Aorta (tissue), 5 donors: ENCODE measurements at places on chromosomes 11 and 22. TPM values are rescaled to one million over a fixed set of nuclear protein-coding genes. Genes with fewer than 3 reads are reported as not detected.

TESMIN gene
- not detected for polyA plus RNA-seq

DNA sequence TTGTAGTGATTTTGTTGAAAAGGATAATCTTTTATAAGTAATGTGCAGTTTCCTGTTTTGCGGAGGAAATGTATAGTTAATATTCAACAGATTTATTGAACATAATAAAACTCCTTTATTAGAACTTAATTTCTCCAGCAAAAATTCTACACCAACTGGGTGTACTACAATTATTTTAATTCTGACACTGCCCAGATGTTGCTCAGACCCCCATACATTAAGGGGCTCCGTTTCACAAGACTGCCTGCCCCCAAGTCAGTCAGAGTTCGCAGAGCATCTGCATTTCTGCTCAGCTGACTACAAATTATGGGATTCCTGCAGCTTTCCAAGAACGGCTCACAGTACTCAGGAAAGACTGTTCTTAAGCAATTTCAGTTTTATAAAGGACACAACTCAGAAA, 6.2 kb downstream of the CEP57 start:
- no peak for DNase-seq

DNA sequence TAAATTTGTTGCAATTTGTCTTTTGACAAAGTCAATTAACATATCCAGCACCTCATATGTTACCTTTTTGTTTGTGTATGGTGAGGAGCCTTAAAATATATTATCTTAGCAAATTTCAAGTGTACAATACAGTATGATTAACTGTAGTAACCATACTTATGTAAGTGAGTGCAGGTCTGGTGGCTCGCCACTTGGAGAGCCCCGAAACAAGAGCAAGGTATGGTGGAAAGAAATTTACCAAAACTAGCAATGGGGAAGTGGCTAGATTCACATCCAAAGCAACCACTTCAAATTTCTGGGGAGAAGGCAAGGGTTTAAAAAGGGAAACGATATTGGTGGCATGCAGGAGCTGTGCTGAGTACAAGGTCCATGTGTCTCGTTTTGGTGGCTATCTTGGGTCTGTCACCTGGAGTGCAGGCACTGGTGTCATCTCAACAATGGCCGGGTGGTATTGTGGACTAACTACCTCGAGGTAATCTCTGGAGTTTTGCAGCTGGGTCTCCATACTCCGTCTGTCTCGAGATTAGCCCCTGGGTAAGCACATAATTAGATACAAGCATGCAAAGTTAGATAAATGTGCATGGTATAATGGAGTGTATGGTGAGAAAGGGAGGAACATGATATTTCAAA, 8.2 kb upstream of the FNBP4 start:
- no peak for DNase-seq

- DNase-seq, result no peak
These were observed 316.7 kb downstream of the DLG2 start for GRCh38 chr11:85310479-85310878.

- no peak for DNase-seq
These were observed 15.0 kb upstream of the CYB5R2 start for GRCh38 chr11:7688238-7688826.

DNA sequence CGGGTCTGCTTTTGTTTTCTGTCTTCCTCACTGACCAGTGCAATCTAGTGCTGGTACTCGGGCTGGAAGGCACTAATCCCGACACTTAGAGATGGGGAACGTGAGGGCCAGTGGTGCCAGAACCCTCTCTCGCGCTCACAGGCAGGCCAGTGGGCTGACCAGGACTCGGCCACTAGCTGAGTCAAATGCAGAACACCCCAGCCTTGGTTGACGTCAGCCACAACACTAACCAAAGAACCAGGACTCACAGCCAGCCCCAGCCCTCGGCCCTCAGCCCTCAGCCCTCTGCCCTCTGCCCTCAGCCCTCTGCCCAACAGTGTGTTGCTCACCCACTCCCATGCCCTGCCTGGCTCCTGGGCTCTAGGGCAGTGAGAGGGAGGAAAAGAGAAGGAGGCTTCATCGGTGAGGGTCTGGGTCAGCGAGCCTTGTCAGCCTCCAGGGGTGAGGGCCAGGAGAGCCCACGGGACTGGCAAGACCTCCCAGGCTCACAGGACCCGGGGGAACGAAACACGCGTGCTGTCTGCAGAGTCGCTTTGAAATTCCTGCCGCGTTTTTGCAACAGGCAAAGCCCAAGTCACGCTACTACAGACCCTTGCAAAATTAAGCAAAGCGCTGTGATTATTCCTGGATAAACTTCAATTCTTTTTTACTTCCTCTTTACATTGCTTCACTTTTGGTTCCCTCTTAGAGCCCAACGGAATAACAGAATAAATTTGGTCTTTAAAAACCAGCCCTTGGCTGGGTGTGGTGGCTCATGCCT, 27.5 kb downstream of the KIAA0930 start:
- peak; percentile 87 for DNase-seq

DNA sequence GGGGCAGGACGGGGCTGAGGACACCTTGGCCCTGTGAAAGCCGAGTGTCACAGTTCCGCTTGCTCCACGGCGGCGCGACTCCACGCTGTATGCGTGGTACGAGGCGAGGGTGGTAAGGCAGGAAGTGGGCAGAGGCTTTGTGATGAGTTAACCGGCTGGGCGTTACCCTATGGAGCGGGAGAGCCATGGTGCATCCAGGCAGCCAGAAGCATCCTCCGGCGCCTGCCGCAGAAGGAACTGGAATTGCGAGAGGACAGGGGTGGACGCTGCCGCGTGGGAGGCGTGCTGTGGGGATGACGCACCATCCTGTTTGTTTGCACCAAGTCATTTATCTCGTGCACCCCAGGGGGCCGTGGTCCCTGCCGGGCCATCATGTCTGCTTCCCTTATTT, 643.9 kb downstream of the BRD1 start:
- DNase-seq, result no peak

MAPK8IP1 gene
- polyA plus RNA-seq, result 1.6 TPM

GRCh38 chr11:45379162-45379863, 93.2 kb upstream of the SYT13 start:
- no peak for DNase-seq

DNA sequence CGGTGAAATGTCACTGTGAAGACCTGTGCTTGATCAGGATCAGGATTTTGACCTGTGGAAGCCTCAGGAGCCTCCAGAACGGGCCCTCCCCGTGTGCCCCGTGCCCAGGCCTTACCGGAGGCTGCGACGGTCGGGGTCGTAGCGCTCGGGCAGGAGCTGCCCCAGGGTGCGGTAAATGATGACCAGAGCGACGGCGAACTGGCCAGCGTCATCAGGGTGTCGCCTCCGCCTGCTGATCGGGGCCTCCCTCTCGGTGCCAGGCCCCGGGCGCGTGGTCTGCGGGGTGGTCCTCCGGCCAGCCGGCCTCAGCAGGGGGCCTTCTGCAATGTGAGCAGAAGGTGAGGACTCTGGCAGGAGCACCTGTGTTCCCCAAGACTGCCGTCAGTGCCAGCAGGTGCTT, 46.2 kb downstream of the TRMU start:
- DNase-seq, result no peak

DNA sequence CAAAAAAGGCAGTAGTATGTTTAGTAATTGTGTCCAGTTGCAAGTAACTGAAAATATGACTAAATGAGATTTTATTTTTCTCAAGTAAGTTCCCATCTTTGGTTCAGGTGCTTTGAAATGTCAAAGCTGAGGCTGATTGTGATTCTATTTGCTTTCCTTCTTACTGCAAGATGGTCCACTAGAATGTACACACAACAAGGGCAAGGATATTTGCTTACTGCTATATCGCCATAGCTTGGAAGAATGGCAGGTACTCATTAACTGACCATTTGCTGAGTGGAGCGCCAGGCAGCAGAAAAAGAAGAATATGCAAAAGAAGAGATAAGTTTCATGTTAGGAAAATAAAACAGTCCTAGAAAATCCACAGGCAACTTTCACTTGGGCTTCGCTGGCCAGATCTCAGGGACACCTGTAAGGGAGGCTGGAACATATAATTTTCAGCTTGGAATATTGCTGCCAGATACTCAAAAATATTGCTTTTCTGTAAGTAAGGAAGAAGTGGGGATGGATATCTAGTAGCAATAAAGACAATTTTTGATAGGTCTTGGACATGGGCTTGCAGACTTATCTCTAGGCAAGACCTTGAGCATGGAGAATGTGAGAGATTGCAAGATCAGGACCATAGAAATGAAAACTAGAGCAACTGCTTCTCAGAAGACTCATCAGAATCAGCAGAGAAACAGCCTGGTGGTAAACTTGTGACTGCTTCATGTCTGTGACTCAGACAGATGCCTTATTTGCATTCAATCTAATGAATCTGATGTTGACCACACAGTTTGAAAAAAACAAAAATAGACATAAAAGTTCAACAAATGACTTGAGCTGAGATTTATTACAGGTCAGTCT, 44.8 kb upstream of the OR9Q1 start:
- DNase-seq, result no peak

- DNase-seq, result no peak
These were observed 22.9 kb downstream of the CDKN1C start for GRCh38 chr11:2862395-2863275.

- DNase-seq, result no peak
These were observed 117.8 kb upstream of the C11orf87 start for GRCh38 chr11:109304159-109304558.

- DNase-seq, result no peak
These were observed 157.6 kb downstream of the LDLRAD3 start for GRCh38 chr11:36101466-36101865.

DNA sequence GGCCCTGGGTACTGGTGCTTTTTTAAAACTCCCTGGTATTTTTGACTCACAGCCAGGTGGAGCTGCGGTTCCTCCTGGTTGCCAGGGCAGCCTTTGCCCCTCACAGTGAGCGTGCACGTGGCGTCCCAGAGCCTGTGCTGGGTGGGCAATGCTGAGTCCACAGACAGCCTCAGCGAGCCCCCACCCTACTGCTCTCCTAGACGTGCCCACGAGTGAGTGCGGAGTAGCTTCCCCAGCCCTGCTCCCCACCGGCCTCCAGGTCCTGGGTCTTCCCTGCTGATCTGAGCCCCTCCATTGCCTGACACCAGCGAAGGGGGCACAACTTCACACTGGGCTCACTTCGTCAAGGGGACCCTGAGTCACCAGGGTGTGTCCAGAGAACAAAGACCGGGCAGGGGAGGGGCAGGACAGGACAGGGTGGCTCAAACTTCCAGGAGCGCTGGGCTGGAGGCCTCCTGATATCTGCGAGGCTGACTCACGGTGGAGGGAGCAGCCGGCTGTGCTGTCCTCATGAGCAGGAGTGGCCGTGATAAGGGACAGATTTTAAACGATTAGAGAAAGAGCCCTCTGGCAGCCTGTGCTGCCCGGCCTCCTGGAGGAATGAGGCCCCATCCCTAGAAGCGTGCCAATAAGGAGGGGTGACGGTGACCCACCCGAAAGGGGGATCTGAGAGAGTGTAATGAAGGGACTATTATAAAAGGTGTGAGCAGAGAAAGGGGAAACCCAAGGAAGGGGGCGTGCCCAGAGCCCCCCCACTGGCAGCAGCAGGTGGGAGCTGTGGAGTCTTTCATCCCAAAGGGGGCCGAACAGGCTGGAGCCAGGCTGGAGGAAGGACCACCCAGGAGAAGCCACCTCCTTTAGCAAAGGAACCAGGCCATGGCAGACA, 129.3 kb upstream of the FGF3 start:
- DNase-seq, result peak; percentile 55

GRCh38 chr11:10288881-10289764, 4.9 kb downstream of the SBF2 start:
- no peak for DNase-seq

DNA sequence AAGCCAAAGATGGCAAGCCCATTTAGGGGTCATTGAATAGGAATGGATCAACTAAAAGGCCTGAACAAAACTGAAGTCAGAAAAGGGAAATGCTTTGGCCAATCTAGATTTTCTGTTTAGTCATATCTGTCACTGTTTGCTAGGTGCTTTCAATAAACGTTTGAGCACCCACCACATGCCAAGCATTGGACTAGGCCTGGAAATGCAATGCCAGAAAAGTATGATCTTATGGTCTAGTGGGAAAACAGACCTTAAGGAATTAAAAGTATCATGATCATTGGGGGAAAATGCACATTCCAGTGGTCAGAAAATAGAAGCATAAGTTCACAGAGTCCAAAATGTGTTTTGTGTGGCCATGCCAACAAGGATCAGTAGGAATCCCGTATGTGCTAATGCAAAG, 76.8 kb upstream of the BIRC3 start:
- DNase-seq, result no peak

GRCh38 chr11:116065986-116066385, 561.8 kb upstream of the CADM1 start:
- DNase-seq, result no peak

GRCh38 chr11:36868380-36868779, 270.3 kb upstream of the RAG2 start:
- no peak for DNase-seq

- DNase-seq, result no peak
These were observed 23.8 kb downstream of the LRRC10B start for GRCh38 chr11:61532134-61533038.
